ENCODE measurements at places on chromosomes 12 and 14. TPM values are rescaled to one million over a fixed set of nuclear protein-coding genes. Genes with fewer than 3 reads are reported as not detected.

Gene IKZF4
- total RNA-seq: 9.5 TPM

DNA sequence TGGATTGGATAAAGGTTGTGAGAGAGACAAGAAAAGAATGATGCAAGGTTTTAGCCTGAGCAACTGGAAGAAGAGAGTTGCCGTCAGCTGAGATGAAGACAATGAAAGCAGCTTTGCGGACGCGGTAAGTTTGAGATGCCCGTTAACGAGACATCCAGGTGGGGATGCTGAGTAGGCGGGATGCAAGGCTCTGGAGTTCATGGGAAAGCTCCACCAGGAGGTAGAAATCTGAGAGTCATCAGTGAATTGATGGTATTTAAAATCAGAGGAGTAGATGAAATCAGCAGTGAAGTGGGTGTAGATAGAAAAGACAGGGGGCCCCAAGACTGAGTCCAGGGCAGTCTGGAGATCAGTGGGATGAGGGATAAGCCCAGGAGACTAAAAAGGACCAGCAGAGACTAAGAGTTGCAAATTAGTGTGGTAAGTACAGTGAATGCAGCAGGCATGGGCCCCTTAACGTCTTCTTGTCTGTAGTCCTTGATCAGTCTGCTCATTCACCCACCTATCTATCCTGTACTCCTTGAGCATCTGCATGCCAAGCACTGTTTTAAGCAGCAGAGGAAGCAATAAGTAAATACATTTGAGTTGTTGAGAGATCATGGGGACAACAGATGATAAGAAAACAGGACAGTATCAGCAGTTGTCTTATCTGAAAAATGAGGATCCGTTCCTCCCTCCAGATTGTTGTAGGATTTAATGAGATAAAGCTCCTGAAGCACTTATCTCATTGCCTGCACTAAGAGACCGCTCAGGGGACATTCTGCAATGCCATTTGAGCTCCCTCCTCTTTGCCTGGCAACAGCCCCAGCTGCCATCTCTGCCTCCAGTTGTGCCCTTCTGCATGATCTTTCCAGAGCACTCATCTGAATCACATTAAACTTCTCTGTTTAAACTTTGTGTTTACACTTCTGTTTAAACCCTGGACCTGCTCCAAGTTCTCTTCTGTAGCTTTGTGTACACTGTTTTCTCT lies 91.5 kb downstream of the APAF1 start:
- no peak for DNase-seq
- H3K27ac ChIP-seq: no peak overlapping the region
- no peak overlapping the region for H3K4me3 ChIP-seq
- no peaks in the 10 kb centered on the region for H3K27me3 ChIP-seq
- H3K4me1 ChIP-seq: peaks cover 3% of the 10 kb centered on the region

- no peak overlapping the region for H3K4me3 ChIP-seq
- no peak for DNase-seq
- H3K27ac ChIP-seq: no peak overlapping the region
- no peaks in the 10 kb centered on the region for H3K36me3 ChIP-seq
Observed at GRCh38 chr12:2479851-2480535, 314.8 kb upstream of the FKBP4 start.

DNA sequence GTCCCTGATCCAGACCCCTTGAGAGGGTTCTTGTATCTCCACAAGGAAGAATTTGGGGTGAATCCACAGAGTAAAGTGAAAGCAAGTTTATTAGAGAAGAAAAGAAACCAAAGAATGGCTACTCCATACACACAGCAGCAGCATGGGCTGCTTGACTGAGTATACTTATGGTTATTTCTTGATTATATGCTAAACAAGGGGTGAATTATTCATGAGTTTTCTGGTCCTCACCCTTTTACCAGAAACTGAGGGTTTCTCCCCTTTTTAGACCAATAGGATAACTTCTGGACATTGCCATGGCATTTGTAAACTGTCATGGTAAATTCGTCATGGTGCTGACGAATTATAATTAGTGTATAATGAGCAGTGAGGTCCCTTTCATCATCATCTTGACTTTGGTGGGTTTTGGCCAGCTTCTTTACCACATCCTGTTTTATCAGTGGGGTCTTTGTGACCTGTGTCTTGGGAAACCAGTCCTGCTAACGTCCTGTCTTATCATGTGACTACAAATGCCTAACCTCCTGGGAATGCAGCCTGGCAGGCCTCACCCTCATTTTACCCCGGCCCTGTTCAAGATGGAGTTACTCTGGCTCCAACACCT lies 121.9 kb downstream of the SPTSSA start:
- H3K27ac ChIP-seq: no peak overlapping the region
- DNase-seq: no peak
- no peaks in the 10 kb centered on the region for H3K36me3 ChIP-seq
- H3K27me3 ChIP-seq: no peaks in the 10 kb centered on the region

GRCh38 chr12:123916729-123917128 lies 55.9 kb downstream of the CCDC92 start:
- H3K36me3 ChIP-seq: no peaks in the 10 kb centered on the region
- no peak overlapping the region for H3K4me3 ChIP-seq
- H3K27me3 ChIP-seq: no peaks in the 10 kb centered on the region
- H3K27ac ChIP-seq: no peak overlapping the region

- peaks cover 16% of the 10 kb centered on the region for H3K36me3 ChIP-seq
- no peaks in the 10 kb centered on the region for H3K27me3 ChIP-seq
- H3K27ac ChIP-seq: peak within 1 kb of the TSS; percentile 95
- H3K4me3 ChIP-seq: peak within 1 kb of the TSS; percentile 72
Observed at GRCh38 chr12:122980183-122981035, at the start of gene ARL6IP4. TSS of gene ARL6IP4 (plus strand) at chr12:122980681. CDS start at chr12:122981140, 459 bp downstream.

- no peak overlapping the region for H3K27ac ChIP-seq
- DNase-seq: no peak
- no peaks in the 10 kb centered on the region for H3K27me3 ChIP-seq
Observed at GRCh38 chr14:100075681-100076080, 10.5 kb downstream of the EVL start.

DNA sequence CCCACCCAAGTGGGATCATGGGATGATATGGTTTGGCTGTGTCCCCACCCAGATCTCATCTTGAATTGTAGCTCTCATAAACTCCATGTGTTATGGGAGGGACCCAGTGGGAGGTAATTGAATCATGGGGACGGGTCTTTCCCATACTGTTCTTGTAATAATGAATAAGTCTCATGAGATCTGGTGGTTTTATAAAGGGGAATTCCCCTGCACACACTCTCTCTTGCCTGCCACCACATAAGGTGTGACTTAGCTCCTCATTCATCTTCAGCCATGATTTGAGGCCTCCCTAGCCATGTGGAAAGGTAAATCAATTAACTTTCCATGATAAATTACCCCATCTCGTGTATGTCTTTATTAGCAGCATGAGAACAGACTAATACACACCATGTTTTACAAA lies 109.2 kb downstream of the IGF1 start:
- H3K36me3 ChIP-seq: no peaks in the 10 kb centered on the region
- no peak overlapping the region for H3K4me3 ChIP-seq
- DNase-seq: no peak
- H3K27ac ChIP-seq: no peak overlapping the region
- no peaks in the 10 kb centered on the region for H3K4me1 ChIP-seq

Gene CLEC9A
- not detected for total RNA-seq

DNA sequence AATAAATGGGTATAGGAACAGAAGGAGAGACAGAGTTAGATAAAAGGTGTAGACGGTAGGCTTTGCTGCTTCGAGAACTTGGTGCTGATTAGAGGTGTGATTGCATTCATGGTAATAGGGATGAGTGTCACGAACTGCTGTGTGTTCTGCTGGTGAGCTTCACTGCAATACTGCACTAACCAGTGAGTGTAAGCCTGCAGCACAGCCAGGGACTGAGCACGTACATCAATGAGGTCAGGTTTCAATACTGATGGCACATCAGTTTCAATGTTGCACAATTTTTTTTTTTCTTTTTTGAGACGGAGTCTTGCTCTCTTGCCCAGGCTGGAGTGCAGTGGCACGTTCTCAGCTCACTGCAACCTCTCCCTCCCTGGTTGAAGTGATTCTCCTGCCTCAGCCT lies 24.9 kb upstream of the EDDM3A start:
- no peak overlapping the region for H3K4me3 ChIP-seq
- H3K4me1 ChIP-seq: no peaks in the 10 kb centered on the region
- peaks cover 12% of the 10 kb centered on the region for H3K27me3 ChIP-seq
- H3K36me3 ChIP-seq: no peaks in the 10 kb centered on the region
- no peak for DNase-seq

Gene LIN7A
- 10.0 TPM for total RNA-seq

DNA sequence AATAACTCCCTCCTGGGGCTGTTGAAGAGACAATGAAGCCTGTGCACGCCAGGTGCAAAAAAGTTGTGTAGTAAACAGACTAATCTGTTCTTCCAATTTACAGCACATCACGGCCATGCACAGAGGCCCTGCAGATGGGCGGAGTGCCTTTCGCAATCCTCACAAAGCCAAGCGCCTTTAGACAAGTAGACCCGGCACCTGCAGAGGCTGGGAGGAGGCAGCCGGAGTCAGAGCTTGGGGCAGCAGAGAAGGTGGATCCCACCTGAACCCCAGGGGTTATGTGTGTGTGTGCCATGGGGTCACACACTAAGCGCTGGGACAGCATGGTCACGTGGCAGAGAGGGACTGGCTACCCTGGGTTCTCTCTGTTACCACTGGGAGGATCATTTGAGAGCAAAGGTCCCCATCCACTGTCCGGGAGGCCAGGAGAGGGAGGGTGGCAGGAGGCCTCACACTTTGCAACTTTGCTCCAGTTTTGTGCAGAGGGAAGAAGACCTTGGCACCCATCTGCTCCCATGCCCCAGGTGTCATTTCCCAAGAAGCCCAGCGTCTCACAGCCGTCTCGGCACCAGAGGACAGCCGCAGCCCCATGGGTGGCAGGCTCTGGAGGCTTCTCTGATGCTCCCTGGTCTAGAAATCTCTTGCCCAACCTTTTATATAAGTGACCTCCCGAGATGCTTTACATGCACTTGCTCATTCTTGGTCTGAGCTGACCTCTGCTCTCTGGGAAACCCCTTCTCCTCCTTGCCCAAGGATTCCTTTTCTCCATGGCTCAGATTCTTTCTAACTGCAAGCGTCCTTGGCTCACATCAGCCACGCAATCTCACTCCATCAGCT lies 80.0 kb upstream of the DICER1 start:
- H3K4me3 ChIP-seq: no peak overlapping the region
- H3K4me1 ChIP-seq: no peaks in the 10 kb centered on the region
- DNase-seq: no peak
- H3K27me3 ChIP-seq: no peaks in the 10 kb centered on the region
